ENCODE measurements at places on chromosomes 16 and 17.

DNA sequence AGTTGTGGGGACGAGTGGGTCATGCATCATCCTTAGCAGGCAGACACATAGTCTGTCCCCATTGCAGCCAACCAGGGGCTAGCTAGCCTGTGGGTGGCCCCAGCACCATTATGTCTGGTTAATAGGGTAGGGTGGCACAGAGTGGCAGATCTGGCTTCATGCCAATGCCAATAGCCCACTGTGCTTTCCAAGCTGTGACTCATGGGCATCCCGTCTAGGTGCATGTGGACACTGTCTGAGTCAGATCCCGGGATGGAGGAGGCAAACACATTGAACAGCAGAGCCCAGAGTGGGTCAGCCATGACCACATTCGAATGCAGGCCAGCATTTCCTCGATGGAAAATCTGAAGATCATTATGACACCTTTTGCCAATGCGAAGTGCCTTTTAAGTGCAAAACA, 2.5 kb downstream of the HS3ST2 start:
- DNase-seq, result no peak

DNA sequence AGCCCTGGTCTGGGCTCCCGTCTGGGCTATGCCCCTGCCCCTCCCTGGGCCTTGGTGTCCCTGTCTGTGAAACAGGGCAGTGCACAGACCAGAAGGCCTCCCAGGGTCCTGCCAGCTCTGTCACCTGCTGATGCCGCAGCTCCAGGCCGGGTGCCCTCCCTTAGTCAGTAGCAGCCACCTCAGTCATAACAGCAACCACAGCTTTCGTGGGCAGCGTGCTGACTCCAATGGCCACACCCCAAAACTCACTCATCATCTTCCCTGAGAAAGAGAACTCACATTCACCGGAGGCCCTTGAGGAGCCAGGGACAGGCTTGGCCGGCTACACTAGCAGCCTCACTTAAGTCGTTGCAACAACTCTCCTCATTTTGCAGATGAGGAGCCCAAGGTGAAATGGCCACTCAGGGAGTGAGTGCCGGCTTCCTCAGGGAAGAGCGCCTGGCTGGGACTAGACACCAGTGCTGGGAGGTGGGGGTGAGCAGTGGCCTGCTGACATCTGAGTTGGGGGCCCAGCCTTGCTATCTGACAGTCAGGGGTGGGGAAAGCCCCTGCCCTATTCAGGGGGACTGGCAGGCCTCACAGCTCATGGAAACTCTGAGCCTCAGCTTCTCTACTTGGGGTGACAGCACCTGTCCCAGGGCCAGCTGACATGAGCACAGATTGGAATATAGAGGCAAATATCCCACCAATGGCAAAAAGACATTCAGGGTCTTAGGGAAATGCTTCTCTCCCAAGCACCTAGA, 22.6 kb downstream of the SLC5A10 start:
- DNase-seq, result no peak

DNA sequence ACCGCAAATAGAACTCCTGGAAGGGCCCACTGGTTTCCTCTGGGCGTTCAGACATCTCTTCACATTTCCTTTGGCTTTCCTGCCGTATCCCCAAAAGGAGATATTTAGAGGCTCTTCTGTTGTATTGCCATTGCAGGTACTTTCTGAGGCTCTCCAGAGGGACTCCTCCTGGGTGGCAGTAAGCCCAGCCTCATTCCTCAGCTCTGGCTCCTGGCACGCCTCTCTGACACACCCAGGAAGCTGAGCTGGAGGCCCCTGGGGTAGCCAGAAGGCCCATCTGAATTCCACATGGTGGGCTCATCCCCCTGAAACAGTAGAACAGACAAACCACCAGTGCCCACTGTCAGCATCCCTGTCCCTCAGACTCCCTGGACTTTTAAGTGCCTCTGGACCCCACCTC, 206.7 kb downstream of the PARN start:
- DNase-seq, result no peak

DNA sequence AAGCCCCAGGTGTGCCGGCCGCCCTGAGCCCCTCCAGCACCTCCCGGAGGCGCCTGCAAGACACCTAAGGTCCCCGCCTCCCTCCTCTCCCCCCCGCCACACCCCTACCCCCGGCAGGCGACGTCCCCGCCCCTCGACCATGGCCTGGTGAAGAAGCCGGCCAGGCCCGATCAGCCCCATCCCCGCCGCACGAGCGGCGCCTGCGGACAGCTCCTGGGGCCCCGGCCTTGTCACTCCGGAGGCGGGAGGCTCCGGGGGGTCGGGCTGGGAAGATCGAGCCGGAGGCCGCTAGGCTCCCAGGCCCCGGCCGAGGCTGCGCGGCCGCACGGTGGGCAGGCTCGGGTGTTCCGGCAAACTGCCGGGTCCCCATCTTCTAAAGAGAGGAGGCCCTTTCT, 405 bp upstream of the ACE start:
- no peak for DNase-seq

DNA sequence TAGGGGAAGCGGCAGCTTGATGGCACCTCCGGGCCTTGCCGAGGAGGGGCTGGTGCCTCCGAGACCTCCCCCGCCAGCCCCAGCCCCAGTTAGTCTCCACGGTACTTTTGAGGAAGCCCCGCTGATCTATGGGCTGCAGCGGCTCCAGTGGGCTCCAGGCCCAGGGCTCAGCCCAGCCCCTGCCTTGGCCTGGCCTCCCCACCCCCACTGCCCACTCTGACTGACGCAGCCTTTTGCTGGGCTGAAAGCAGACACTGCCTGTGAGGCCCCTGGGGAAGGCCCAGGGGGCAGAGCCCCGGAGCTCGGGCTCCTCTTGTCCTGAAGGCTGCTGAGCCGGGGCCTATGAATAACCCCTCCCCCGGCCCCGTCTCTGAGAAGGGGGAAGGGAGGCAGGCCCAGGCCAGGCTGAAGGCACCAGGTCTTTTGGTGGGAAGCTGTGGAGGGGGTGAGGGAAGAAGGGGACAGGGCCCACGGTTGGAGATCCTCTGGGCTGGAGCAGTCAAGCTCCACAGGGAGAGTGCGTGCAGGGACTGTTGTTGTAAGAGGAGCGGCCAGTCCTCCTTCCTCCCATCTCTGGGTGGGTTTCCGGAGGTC, 7.5 kb upstream of the SMTNL2 start:
- DNase-seq, result no peak
